Kidney epithelial cell (primary cell): ENCODE measurements at places on chromosomes 6 and 20.

DNA sequence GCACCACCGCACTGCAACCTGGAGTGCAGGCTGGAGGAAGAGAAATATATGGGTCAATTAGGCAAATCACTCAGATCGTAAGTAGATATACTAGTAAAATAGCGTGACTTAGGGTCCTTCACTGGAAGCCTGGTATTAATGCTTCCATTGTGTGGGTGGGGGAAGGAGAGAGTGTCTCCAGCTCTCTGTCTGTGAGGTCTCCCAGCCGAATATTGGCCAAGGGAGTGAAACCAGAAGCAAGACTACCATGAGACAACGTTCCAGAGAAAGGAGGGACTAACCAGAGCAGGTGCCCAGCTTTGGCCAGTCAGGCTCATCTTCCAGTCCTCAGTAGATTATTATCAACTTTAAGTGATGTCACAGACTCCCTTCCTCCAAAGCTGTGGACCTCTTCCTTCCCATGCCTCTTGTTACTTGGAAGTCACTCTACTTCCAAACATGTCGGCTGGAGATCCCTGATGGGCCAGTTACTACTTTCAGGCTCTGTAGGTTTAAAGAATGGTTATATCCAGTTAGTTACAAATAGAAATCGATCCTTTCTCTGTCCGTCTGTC, 28.8 kb downstream of the MTHFD1L start:
- DNase-seq, result no peak

DNA sequence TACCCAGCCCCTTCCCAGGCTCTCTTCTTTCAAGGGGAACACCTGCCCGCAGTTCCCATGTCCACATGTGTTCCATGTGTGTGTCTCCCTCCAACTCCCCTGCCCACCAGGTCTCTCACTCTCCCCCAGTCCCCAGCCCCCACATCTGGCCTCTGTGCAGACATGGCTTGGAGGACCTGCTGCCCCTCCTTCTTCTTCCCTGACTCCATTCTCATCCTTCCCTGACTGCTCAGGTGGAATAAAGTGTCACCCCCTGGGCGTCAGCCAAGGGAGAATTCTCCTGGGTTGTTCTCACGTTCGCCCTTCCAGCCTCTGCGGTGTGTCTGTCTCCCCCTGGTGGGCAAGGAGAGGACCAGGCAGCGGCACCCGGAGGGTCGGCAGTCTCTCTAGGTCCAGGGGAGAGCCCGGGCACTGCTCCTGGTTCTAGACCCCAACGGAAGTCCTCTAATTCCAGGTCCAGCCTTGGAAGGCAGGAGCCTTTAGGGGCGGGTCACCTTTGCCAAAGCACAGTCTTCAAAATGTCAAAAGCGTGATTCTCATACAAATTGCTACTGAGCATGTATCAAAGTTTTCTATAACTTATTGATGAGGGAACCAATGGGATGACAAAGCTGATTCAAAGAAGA, 50.5 kb downstream of the EBF4 start:
- peak; percentile 19 for DNase-seq

GRCh38 chr6:53347921-53348370, 804 bp downstream of the ELOVL5 start:
- DNase-seq, result no peak

- DNase-seq, result no peak
Measured at GRCh38 chr6:64224819-64225218, 589.2 kb downstream of the PHF3 start.

DNA sequence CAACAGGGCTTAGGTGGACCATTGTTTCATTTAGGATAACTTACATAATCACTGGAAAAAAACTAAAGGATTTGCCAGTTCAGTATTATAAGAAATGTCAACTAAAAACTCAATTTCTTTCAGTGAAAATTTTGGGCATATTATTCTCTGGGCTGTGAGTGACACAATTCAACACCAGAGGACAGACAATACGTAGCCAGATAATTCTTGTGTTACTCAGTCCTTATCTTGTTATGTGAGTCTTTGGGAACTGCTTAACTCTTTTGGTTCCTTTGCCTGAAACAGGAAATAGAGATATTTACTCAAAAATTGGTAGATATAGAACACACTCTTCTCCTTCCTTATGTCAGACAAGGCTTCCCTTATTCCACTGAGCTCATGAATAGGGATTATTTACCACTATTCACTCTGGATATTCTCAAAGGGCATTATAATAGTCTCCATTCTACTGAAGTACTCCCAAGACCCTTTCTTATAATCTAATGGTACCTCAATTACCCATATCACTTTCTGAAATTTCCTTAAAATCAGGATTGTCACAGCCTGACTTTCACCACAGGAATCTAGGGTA, 4.9 kb upstream of the BEND6 start:
- DNase-seq, result no peak

DNA sequence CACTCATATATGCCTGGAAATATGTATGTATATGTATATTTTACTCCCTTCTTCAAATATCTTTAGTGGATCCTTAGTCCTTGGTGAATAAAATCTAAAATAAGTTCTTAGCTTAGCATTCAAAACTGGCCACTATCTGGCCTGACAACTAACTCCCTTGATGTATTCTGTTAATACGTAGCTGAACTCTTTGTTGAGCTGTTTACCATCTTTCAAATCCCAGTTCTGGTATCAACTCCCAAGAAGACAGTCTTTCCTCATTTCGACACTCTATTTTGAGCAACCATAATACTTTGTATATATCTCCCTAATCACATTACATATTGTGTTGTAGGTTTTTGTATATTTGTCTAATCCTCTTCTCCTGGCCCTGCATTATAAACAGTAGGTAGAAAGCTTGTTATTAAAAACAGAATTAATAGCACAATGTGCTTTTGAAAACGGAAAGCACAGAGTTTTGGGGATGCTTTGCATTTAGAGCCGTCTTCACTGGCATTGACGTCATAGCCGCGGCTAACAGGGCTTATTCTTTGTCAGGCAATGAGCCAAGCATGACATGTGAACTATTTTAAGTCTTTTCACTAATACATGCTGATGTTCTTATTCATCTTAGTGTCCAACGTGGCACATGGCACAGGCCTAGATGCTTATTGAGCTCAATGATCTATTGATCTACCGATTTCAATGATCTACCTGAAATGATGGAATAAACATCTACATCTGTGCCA, 47.2 kb upstream of the CCN2 start:
- no peak for DNase-seq

- DNase-seq, result no peak
Measured at GRCh38 chr6:93394471-93394870, 24.9 kb downstream of the EPHA7 start.

DNA sequence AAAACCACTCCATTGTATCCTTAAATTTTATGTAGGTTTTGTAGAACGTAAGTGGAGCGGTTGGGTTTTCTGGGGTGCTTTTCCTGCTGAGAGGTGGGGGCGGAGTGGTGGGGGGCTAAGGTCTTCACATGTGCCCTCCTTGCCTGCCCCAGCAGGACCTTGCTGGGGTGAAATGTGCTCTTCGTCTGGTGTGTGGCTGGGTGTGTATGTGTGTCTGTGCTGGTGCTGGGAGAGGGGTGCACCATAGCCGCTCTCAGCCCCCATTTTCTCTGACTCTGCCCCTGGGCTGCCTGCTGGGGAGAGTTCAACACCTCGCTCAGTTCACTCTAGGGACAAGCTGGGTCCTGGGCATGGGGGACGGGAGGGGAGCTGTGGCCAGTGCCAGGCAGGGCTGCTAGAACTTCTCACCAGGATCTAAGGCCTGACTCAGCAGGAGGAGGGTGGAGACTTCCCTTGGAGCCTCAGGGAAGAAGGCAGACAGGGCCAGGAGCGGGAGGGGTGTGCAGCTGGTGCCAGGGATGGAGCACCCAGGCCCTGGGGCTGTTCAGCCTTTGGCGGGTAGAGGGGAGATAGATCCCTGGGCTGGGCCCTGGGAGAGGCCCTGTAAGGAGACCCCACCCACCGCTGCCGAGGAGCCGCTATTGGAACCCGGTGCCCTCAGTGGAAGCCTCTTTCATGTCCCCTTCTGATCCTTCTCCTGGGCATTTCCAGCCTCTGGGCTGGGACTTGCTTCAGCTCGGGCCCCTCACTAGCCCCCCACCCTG, 4.8 kb downstream of the SOX18 start:
- DNase-seq, result no peak

GRCh38 chr20:19404826-19405225, 192.4 kb downstream of the SLC24A3 start:
- no peak for DNase-seq

DNA sequence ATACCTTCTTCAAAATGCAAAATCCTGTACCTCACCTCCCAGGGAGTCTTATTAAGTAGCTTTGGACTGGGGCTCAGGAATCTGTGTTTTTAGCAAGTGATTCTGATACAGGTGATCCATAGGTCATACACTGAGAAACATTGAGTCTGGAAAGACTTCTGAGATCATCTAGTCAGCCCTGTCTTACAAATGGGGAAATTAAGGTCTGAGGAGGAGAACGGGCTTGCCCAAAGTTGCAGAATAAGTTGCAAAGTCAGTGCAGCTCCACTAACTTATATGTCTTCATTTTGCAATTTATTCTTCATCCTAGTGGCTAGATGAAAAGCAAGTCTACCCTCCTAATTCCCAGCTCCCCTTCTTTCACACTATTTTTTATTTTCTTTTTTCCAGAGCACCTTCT, 28.9 kb downstream of the KCNS1 start:
- DNase-seq, result no peak

DNA sequence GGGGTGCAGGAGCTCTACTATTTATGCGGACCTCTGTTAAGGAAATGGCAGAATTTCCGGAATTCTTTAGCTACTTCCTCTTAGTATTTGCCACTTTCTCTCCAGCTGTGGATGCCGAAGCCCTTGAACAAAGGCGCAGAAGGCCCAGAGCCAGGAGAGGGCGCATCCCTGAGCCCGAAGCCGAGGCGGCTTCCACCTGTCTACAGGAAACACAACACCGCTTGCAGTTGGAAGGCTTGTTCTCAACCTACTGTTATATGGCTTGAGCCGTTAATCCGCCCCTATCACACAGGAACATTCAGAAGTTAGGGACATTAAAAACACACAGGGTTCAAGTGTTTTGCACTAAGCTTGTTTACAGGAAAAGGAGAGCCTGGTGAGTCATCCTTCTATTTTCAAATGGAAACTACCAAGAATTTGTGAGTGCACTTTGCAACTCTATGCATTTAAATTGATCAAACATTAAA, 417.1 kb downstream of the BCKDHB start:
- DNase-seq, result no peak

GRCh38 chr6:1365686-1366085, 23.7 kb upstream of the FOXF2 start:
- DNase-seq, result no peak

- DNase-seq, result no peak
Measured at GRCh38 chr6:79874531-79875134, 72.7 kb downstream of the ELOVL4 start.

DNA sequence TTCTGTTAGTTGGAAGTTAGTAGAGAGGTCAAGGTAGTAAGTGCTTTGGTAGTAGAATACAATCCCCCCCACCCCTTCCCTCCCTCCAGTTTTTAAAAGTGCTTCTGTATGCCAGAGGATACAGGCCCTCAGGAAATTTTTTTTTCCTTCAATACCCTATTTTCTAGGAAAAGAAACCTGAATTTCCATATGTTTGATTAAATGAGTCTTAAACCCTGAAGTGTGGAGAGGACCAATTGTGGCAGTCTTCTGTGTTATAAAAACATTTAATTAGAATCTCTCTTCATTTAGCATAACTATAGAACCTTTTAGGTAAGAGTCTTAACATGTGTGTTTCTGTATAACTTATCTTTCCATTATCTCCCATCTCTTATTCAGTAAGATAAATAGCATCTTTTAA, 59.5 kb downstream of the ZNF292 start:
- DNase-seq, result no peak

DNA sequence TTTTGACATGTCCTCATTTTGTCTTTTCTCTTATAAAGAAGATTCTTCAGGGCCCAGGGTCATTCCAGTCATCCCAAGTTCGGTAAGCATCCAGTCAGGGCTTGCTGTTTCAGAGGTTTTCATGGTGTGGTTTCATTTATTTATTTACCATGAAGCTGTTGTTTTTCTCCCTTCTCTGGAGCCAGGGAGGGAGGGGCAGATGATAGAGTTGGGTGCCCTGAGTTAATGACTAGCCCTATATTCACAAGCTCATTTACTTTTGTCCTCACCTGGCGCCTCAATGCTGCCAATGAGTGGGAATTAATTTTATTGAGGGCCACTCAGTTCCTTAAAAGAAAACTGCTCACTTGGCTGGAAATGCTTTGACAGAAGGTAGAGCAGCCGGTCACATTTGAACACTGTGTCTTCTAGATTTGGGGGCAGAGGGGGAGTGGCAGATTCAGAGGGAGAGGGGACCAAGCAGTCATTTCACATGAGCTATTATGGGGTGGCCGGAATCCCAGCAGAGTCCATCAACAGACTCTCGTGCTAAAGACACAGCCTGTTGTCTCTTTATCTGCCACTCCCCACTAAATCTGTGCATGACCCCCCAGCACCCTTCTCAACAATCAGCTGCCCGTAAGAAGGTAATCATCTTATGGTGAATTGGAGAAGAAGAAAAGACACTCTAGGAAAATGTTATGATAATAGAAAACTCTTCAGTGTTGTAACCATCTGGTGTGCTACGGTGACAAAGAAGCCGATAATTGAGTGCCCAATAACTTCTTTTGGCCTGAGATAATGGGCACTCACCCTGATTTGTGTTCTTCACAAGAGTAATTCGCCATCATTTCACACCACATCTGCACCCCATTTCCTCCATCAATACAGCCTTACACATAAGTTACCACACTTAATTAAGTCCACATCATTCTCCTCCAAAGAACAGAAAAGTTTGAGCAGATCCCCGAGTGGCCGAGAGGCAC, 573.5 kb upstream of the JAG1 start:
- DNase-seq, result no peak

DNA sequence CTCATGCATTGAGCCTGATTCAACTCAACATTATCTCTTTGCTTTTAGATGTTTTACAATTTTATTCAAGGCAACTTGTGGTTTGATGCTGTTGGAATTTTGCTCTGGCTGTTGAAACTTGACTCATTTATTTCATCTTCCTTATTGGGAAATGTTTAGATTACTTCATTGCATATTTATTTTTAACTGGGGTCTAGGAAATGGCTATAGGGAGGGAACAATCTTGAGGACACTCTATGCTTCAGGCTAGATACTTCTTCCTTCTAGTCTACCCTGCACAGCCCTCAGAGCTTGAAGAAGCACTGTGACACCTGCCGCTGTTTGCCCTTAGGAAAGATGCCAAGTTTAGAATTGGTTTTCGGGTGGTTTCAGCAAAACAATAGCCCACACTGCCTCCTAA, 183.4 kb downstream of the ADGRG6 start:
- no peak for DNase-seq

DNA sequence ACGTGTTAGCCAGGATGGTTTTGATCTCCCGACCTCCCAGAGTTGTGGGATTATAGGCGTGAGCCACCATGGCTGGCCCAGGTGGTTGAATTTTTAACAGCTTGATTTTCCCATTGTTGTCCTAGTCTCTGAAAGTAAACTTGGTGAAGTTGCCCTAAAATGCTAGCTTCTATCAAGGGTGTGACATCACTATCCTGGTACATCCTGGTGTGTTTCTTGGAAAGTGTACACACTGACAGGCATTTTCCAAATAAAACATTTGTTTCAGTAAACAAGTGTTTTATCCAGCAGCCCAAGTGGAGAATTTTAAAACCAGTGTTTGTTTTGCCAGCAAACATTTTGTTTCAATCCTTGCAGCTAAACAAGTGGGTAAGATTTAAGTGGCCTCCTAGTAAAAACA, 40.5 kb upstream of the RREB1 start:
- no peak for DNase-seq
